ENCODE measurements at places on chromosomes 6 and 20.

DNA sequence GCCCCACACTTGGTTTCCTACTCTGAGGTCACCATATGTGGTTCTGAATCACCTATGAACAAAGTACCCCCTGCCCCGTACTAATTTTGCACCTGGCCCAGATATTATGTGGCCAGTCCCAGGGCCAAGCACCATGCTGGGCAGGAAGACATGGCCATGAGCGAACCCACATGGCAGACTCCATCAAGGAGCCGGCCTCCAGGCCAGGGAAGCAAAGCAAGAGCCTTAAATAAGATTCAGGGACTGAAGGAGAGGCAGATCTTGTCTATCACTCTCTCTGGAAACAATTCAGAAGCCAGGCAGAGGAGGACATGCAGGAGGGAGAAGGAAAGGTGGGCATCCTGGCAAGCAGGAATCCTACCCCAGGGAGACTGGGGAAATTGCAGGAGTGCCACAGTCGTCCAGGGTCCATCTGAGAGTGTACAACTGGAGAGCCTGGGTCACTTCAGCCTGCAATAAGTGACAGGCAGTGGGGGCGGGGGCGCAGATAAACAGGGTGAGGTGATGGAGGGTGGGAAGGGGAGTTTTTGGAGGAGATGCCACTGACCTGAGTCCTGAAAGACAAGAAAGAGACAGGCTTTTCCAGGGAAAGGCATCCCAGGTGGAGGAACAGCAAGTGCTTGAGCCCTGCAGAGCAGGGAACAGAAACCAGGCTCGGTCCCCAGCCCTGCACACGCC lies 2.1 kb upstream of the BMP7 start:
- DNase-seq: no peak

DNA sequence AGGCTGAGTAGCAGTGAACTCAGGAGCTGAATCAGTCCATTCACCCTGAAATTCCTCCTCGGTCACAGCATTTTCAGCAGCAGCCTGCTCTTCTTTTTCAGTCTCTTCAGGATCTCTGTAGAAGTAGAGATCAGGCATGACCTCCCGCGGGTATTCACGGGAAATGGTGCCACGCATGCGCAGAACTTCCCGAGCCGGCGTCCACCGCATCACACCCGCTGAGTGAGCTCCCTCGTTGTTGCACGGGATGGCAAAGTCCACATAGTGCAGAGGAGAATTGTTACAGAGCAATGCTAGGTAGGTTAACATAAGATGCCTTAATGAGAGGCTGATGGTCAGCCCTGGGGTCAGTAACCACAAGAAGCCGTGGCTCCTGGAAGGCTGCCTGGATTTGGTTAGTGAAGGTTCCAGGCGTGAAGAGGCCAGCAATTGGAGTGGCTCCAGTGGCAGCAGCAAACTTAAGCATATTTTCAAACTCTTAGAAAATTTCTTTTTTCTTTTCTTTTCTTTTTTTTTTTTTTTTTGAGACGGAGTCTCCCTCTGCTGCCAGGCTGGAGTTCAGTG lies 113.5 kb upstream of the HDAC2 start:
- no peak for DNase-seq

DNA sequence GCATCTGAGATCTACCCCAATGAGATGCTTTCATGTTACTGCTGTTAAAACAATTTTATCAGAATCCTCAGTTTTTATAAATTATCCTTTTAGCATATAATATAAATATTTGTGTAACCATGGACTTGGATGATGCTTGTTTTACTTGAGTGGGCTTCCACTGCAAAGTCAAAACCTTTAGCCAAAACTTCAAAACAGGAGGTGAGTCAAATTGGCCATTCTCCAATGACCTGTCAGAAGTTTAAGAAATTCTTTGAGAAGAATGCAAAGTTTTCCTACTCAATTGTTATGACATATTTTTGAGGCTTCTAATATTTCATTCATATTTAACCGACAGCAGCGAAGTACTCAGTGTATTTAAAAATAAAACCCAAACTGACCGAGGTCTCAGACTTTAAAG lies 507.9 kb downstream of the EYS start:
- no peak for DNase-seq

GRCh38 chr20:19826179-19826914 lies 68.3 kb downstream of the RIN2 start:
- no peak for DNase-seq

DNA sequence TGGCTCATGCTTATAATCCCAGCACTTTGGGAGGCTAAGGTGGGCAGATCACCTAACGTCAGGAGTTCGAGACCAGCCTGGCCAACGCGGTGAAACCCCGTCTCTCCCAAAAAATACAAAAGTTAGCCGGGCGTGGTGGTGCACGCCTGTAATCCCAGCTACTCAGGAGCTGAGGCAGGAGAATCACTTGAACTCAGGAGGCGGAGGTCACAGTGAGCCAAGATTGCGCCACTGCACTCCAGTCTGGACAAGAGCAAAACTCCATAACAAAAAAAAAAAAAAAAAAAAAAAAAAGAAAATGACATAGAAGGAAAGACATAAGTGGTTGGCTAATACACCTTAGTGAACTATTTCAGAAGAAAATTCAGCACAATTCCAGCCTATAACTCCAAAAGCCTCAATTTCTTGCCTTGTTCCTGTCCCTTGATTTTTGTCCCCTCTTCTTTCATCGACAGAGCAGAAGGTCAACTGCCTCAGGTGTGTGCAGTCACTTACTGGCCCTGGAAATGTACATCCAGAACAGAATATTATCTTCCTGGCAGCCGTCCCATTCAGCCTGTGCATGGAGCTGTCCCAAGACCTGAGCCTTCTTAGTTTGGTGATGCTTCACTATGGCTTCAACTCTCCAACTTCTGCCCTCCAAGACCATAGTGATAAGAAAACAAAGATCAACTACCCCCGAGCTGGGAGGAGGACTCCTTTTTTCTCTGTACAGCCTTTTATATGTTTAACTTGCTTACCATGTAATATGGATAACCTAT lies 117.6 kb downstream of the LY86 start:
- DNase-seq: no peak

GRCh38 chr6:14453712-14454472 lies 336.3 kb downstream of the CD83 start:
- peak; percentile 13 for DNase-seq

DNA sequence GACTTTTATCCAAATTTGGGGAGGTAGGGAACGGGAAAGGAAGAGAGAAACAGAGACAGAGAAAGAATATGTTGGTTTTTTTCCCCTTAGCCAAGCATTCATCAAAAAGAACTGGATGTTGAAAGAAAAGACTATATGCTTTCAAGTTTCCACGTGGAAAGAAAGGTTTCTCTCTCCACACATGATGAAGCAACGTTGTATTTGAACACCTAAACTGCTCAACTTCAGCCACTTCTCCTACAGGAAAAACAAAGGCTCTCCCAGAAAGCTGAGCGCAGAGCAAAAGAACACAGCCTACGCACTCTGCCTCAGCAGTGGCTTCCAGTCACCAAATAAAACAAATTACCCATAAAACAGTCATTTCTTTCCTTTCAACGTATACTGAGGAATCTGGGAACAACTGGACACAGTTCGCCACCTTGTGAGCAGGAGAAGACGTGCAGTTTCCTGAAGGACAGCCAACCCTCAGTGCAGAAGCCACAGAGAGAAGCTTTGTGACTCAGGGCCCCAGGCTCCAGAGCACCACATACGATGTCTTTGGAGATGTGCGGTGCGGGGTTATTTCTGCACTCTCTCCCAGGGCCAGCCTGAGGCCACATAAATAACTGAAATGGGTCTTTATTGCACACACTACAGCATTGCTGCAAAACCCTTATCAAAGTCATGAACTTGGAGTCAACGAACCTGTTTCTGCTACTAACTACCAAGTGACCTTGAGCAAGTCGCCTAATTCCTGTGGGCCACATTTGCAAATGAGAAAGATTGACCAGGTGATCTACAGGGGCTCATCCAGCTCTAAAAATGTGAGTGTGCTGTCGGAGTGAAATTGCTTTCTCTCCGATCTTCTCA lies 10.1 kb downstream of the IL17F start:
- peak; percentile 35 for DNase-seq

- no peak for DNase-seq
Observed at GRCh38 chr6:117237561-117237960, 27.8 kb upstream of the VGLL2 start.
